Muscle of arm (tissue), 14 donors: ENCODE measurements at places on chromosomes 16 and 17.

- no peak for DNase-seq
Measured at GRCh38 chr17:9389111-9389527, 186.5 kb downstream of the STX8 start.

GRCh38 chr16:49955858-49956257 is 69.2 kb upstream of the CNEP1R1 start:
- no peak for DNase-seq

GRCh38 chr17:27995554-27995953 is 46.9 kb upstream of the NLK start:
- DNase-seq, result no peak

- DNase-seq, result no peak
Measured at GRCh38 chr17:82388223-82388921, 16.8 kb downstream of the UTS2R start.

GRCh38 chr17:42405963-42406495 is 17.0 kb downstream of the CAVIN1 start:
- DNase-seq, result no peak

- peak; percentile 76 for DNase-seq
Measured at GRCh38 chr16:19781226-19781625, 63.2 kb downstream of the IQCK start.

DNA sequence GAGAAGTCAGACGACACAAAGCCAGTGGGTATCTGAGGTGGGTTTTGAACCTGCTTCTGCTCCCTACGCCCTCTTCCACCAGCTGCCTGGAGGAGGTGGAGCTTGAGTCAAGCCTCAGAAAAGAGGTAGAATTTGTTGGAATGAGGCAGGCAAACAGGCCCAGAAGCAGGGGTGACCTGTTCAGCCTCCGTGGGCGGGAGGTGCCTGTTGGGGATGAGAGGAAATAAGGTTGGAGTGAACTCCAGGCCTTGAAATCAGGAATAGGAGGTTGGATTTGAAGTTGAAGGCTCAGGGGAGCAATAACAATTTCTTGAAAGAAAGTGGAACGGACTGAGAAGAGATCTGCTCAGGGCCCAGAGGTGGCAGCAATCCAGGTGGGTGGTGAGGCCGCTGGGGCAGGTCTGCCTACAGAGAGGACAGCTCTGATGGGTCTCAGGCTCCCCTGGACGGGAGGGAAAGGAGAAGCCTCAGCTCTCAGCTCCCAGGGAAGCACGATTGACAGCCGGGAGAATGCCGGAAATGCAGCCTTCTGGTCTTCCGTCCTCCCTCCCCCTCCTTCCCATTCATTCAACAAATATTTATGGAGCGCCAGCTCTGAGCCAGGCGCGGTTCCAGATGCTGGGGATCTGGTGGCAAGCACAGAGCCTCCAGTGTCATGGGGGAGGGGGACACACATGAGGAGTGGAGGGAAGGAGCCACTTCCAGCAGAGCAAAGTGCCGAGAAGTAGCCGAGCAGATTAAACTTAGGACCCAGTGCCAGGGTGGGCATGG is 61.9 kb upstream of the CIBAR2 start:
- DNase-seq, result no peak

DNA sequence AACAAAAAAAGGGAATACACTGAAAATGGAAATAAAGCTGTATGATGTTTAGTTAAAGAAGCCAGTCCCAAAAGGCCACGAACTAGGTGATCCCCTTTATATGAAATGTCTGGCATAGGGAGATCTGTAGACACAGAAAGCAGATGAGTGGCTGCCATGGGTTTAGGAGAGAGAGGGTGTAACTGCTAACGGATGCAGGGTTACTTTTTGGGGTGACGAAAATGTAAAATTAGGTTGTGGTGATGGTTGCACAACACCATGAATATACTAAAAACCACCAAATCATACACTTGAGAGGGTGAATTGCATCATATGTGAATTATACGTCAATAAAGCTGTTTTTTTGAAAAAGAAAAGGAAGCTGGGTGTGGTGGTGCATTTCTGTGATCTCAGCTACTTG is 99.6 kb downstream of the ADCY9 start:
- DNase-seq, result no peak

DNA sequence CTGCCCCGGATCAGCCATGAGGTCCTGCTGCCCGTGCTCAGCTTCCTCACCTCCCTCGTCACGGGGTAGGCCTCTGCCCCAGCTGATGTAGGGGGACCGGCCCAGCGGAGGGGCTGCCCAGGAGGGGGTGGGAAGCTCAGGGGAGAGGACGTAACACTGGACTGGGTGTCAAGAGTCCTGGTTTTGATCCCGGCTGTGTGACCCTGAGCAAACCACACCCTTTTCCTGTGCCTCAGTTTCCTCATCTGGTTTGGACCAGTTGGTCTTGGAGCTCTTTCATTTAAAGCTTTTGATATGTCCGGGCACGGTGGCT is 6.6 kb downstream of the WDR81 start:
- DNase-seq, result no peak

DNA sequence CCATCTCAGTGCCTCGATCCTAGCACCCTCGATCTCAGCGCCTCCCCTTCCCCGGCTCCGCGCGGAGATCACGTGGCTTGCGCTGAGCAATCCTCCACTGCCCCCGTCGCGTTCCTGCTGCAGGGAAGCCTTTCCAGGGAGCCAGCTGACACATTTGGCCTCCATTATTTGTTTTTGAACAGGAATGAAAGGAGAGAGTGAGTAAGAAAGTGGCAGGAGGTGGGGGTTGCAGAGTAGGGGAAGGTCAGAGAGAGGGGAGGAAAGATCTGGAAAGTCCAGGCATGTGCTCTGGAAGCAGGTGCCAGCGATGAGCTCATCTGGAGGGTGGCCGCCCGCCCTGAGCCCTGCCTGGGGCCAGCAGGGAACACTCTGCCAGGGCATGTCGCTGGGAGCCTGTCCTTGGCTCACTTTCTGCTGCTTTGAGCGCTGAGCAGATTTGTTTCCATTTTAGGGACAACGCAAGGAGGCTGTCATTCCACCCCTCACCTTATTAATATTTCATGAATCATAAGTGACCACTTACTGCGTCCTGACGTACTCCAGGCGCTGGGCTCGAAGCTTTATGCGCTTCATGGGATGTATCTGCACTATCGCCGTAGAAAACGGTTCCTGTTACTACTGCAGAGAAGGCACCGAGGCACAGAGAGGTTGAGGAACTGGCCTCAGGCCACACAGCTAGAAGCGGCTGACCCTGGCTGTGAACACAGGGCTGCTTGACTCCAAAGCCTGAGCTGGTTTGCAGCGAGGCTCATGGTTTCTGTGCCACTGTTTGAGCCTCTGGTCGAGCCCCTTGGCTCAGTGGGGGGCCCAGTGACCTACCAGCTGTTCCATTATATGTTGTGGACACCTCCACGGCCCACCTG is 283.1 kb downstream of the SEC14L1 start:
- peak; percentile 95 for DNase-seq

- no peak for DNase-seq
Measured at GRCh38 chr16:35565626-35566025, 2106.2 kb downstream of the TP53TG3F start.
